ENCODE measurements at places on chromosomes 4 and X.

DNA sequence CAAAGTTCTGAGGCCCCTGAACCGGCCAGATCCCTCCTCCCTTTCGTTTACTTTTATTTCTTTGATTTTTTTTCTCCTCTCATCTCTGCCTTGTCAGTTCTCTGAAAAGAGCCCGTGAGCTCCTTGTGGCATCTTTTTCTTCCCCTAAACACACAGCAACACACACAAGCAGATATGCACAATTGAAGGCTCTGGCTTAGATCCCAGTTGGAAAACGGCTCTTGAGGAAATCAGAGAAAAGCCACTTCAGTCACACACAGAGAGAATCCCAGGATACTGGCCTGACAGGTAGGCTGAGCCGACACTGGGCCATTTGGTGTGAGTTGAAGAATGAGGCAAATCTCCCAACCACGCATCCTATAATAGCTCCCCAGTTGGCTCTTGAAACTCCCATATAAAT is 12.9 kb downstream of the DIPK2B start:
- no peak for DNase-seq

DNA sequence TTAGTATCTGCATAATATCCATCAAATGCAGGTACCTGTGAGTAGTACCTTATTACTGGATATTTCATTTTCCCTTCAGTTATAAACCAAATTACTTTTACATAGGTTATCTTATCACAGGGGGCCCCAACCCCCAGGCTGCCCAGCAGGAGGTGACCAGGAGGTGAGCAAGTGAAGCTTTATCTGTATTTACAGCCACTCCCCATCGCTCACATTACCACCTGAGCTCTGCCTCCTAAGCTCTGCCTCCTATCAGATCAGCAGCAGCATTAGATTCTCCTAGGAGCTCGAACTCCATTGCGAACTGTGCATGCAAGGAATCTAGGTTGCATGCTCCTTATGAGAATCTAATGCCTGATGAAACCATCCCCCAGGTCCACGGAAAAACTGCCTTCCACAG is 6.3 kb downstream of the PRSS12 start:
- no peak for DNase-seq

DNA sequence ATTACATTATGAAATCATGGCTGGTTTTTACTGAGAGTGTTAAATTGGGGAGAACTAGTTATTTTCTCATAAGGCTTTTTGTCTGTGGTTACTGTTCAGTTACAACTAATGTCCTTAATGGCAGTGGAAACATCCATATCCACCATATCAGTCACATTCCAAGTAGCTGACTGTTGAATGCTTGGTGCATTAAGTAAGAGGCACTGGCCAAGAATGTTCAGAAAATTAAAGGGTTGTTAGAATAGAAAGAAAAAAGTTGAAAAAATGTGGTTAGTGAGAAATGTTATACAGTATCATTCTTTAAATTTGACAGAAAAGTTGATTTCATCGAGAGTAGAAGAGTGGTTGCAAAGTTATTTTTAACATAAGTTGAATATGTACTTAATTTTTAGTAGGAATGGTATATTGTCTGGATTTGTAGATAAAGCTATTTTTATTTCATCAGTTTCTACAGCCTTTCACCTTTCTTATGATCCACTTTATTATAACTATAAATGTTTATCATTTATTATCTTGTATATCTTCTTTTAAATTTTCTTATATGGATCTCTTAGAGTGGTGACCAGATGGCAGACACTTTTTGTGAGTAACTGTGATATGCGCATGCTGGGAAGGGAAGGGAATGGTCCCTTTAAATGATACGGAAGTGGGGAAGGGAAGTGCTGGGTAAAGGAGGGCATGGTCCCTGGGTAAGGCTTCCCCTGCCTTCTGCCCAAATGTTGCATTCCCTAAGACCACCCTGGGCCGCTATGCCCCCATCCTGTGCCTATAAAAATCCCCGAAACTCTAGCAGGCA is 2407.1 kb downstream of the ARAP2 start:
- DNase-seq, result no peak

DNA sequence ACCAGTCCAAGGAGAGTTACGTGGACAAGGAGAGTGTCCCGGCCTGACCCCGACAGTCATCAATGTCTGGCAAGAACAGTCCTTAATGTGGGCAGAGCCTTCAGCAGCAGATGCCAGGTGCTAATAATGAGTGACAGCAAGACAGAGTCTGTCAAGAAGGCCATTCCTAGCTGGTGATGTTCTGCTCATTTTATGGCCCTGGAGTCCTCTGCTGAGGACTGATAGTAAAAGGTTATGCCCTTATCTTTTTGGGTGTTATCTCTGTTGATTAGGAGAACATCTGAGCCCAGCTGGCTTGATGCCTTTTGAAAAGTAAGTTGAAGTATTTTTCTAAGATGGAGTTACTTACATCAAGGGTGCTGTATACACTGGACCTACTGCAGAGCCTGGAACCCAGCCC is 67.3 kb downstream of the SLC34A2 start:
- DNase-seq, result no peak

DNA sequence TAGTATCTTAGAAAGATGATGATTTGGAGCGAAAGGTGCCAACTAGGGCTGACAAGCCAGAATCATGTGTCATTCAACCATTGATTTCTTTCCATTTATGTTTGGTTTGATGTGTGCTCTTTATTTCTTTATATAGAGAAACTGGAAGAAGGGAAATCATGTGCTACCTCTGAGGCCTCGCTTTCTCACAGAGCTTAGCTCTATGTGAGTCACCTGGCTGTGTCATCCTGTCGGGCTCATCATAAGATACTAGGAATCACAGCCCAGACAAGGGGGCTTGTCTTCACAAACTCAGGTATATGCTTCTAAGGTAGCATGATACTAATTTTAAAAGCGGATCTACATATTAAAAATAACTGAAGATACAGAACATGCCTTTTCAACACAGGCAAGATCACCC is 81.7 kb upstream of the GPM6B start:
- DNase-seq, result no peak

- no peak for DNase-seq
These were observed 81.0 kb downstream of the PPA2 start for GRCh38 chr4:105392858-105393257.

- DNase-seq, result no peak
These were observed 119.1 kb downstream of the TSPAN5 start for GRCh38 chr4:98539299-98539698.

- no peak for DNase-seq
These were observed 66.9 kb upstream of the WDR17 start for GRCh38 chr4:175998782-175999181.

DNA sequence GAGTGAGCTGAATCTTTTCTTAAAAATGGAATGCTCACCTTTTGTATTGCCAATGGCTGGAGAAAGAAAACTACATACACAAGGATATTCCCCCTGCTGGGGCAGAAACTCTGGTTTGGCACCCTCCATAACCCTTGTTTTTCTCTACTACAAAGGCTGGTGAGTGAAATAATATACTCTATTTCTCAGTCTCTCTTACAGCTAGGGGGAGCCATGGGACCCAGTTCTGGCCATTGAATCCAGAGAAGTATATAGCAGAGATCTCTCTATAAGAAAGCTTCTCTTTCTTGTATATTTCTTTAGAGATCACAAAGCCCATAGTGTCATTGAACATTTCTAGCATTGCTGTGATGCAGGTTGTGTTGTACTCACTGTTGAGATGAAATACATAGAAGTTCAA is 49.8 kb downstream of the SMPX start:
- DNase-seq, result no peak

DNA sequence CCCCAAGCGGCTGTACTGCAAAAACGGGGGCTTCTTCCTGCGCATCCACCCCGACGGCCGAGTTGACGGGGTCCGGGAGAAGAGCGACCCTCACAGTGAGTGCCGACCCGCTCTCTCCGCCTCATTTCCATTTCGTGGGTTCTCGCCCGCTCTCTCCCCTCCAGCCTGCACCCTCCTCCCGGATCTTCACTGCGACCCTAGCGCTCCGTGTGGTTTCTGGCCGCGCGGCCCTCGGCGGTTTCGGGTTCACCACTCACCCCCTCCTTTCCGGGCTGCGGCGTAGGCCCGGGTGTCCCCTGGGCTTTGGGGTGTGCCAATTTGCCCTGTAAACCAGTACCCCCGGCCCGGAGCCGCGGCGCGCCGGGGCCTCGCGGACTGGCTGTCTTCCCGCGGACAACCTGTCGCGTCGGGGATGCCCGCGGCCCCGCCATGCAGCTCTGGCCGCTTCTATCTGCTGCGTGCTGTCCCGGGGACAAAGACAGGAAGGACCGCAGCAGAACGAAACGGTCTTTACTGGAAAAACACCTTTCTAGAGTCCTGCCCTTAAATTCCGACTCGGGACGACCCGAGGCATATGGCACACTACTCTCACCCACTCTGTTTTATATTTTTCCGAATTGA is 737 bp downstream of the FGF2 start:
- no peak for DNase-seq

DNA sequence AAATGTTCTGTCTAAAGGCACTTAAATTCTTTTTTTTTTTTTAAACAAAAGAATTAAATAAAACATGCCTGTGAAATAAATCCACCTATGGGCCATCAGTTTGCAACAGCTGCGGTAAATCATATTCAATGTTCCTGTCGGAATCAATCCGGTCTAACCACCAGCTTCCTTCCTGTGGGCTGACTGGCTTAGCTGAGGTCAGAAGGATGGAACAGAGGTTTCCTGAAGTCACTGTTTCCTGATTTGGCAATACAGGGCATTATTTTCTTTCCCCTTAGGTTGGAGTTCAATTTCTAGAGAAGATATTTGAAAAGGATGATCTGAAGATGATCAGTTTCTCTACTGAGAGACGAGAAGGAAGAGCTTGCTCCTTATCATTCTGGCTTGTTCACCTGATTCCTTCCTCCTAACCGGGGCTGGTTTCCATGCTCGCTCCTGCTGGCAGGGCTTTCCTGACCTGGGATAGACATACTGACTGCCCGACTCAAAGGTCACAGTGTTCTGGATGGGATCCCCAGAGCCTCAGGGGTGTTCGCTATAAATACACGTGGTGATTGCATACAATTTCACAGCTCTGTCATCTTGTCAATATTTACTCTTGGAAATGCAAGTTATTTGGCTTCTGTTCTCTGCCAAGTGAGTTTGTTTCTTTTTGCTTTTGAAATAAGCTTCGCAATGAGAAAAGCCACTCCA is 21.7 kb downstream of the PDLIM3 start:
- no peak for DNase-seq

GRCh38 chr4:63901304-63901703 is 507.9 kb downstream of the TECRL start:
- DNase-seq, result no peak

- DNase-seq, result no peak
These were observed 863.9 kb downstream of the STPG2 start for GRCh38 chr4:97279391-97279790.

GRCh38 chr4:173515458-173515857 is 14.6 kb downstream of the HAND2 start:
- DNase-seq, result no peak

DNA sequence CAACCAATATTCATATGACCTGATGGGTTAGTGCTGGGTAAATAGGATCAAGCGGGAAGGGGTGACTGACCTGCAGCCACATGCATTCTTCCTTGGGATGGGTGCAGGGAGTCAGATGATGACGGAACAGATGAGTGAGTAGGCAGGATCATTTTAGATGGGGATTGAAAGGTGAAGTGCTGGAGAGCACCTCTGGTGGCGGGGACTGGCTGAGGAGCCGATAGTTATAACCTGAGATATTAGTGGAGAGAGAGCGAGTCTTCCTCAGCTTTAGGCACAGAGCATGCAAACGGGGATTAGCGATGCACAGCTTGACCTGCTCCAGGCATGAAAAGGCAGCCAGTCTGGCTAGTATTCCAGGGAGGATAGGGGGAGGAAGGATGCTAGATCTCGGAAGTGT is 99.1 kb downstream of the AFF1 start:
- no peak for DNase-seq

DNA sequence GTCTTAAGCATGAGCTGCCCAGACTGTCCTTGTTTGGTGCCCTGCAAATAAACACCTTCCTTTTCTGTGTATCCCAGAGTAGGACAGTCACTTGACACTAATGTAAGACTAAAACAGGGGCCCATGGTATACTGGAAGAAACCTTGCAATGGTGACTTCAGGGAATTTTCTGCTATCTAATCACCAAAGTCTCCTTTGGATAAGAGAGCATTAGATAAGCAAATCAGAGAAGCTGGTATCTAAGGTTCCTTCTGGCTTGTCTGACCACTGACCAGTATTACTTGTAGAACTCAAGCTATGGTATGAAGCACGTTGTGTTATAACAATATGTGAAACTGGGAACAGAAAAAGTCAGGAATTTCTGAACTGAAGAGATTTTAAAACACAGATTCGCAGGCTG is 173.9 kb downstream of the COL25A1 start:
- DNase-seq, result no peak
